Ascending aorta (tissue), 2 donors: ENCODE measurements at places on chromosomes 3 and 15. TPM values are rescaled to one million over a fixed set of nuclear protein-coding genes. Genes with fewer than 3 reads are reported as not detected.

WHAMM gene
- 18.8 TPM for total RNA-seq

TMC3 gene
- total RNA-seq = not detected

DNA sequence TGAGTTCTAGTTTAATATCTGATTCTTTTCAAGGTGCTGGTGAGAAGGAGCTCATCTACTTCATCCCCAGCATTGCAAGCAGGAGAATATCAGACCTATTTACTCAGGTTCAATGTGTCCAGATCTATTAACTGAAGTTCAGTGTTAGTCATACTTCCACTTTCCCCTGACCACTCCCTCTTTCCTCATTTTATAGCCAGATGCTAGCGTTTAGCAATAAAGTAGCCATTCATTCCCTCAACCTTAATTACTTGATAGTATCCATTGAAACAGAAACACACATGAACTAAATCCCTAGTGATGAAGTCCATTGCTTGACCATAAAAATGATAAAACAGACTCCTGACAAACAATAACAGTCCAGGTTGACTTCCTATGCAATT is 60.0 kb downstream of the RPL22L1 start:
- no peak overlapping the region for H3K4me3 ChIP-seq
- H3K4me1 ChIP-seq = no peaks in the 10 kb centered on the region
- H3K27me3 ChIP-seq = no peaks in the 10 kb centered on the region
- no peak for DNase-seq
- no peak overlapping the region for H3K27ac ChIP-seq

GRCh38 chr3:50238549-50239026 is 2.6 kb downstream of the GNAI2 start:
- H3K36me3 ChIP-seq = peaks cover 9% of the 10 kb centered on the region
- H3K27me3 ChIP-seq = no peaks in the 10 kb centered on the region
- peak overlapping the region; percentile 92 for H3K27ac ChIP-seq
- peaks cover 36% of the 10 kb centered on the region for H3K4me1 ChIP-seq

DNA sequence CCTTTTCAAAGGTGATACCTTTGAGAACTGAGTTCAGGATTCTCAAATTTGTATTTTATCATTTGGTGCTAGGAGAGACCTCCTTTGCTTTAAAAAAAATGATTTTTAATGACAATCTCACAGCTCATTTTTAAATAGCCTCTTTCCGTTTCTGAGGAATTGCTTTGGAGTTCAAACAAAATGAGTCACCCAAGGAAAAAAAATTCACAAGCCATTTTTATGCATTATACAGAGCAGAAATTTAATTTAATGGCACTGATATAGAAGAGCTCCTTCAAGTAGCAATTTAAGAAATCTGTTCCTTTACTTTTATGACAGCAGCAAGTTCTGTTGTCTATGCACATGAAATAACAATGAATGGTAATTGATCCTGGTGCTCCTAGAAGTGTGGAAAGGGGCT is 337.9 kb upstream of the KCNMB2 start:
- peaks cover 6% of the 10 kb centered on the region for H3K4me1 ChIP-seq
- no peak overlapping the region for H3K4me3 ChIP-seq
- no peak for DNase-seq
- no peak overlapping the region for H3K27ac ChIP-seq
- no peaks in the 10 kb centered on the region for H3K27me3 ChIP-seq

DNA sequence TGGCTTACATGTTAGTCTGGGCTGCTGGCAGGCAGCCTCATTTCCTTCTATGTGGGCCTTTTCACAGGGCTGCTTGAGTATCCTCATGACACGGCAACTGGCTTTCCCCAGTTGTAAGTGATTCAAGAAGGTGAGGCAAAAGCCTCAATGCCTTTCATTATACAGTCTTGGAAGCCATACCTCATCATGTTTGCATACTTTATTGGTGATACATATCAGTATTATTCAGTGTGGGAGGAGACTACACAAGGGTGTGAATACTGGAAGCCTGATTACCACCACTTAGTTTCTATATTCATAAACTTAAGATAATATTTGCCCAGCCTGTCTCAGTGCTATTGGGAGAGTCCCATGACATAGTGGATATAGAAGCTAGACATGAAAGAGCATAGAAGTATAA is 346.8 kb downstream of the SOX2 start:
- no peak overlapping the region for H3K4me3 ChIP-seq
- H3K27ac ChIP-seq = no peak overlapping the region
- DNase-seq = no peak
- H3K4me1 ChIP-seq = no peaks in the 10 kb centered on the region

DNA sequence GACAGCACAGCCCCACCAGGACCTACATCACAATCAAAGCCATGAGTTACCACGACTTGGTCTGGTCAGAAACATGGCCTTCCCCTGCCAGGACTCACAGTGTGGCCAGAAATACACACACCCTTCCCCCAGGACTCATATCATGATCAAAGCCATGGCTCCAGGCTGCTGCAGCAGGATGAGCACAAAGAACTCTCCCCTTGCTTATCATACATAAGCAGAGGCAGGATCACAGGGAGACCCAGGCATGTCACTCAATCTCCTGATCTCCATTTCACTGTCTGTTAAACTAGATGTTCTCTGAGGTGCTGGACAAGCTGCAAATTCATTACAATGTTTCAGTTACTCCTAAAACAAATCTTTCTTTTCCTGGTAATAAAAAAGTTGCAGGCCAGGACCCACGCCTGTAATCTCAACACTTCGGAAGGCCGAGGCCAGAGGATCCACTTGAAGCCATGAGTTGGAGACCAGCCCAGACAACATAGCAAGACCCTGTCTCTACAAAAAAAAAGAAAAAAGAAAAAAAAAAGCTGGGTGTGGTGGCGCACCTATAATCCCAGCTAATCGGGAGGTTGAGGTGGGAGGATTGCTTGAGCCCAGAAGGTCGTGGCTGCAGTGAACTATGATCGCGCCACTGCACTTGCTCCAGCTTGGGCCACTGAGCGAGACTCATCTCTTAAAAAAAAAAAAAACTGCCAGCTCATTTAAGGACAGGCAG is 1.2 kb downstream of the PFKFB4 start:
- peaks cover 26% of the 10 kb centered on the region for H3K4me1 ChIP-seq
- H3K27me3 ChIP-seq = no peaks in the 10 kb centered on the region

DNA sequence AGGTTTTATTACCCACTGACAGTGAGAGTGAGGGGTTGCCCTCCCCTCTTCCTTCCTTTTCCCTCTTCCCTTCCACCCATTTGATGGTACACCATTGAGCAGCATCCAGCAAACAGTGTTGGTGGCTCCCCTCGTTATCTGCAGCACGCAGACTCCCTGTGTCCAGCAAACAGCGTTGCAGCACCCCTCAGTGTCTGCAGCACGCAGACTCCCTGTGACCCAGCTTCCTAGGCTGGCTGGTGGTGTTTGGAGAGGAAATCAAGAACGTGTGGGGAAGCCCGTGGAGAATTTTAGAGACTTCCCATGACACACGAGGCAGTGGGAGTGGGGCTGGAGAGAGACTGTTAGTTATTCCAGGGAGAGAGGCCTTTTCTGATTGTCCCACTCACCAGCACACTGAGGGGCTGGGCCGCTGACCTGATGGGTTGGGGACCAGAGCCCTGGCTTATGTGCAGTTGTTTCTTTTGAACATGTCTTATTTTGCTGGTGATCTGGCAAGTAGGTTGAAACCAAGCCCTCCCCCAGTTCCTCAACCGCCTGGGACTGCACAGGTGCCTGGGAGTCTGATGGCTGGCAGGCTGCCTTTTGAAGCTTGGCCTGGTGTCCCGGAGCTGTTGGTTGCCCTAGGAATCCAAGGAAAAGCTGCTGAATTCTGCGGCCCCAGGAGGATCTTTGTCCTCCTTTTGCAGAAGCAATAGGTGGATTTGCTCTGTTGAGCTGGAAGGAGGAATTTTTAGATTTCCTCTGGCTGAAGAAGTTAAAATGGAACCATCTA is 19.0 kb downstream of the APBA2 start:
- H3K4me1 ChIP-seq = no peaks in the 10 kb centered on the region
- H3K4me3 ChIP-seq = no peak overlapping the region
- DNase-seq = peak; percentile 46
- no peaks in the 10 kb centered on the region for H3K36me3 ChIP-seq
- H3K27me3 ChIP-seq = no peaks in the 10 kb centered on the region

- H3K4me1 ChIP-seq = peaks cover 5% of the 10 kb centered on the region
- peak overlapping the region; percentile 42 for H3K27ac ChIP-seq
- H3K36me3 ChIP-seq = no peaks in the 10 kb centered on the region
- DNase-seq = no peak
These were observed 307.7 kb downstream of the RPLP1 start for GRCh38 chr15:69760258-69760845.

CNTN3 gene
- total RNA-seq = 0.11 TPM

DNA sequence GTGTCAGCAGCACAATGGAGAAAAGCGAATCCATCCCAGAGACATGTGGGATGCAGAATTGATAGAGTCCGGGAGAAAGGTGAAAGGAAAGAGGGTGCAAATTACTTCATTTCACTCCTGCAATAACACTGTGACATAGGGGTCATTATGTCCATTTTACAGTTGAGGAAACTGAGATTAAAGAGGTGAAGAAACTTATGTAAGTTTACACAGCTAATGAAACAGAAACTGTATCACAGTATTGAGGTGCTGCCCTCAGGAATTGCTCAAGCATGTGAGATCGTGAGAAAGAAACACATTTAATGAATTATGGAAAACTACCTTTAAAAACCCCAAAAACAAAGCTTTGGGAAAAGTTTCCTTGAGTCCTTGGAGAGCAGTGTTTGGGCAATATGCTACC is 103.6 kb upstream of the PFN2 start:
- no peak overlapping the region for H3K27ac ChIP-seq
- no peak overlapping the region for H3K4me3 ChIP-seq
- no peaks in the 10 kb centered on the region for H3K36me3 ChIP-seq
- no peaks in the 10 kb centered on the region for H3K4me1 ChIP-seq

DNA sequence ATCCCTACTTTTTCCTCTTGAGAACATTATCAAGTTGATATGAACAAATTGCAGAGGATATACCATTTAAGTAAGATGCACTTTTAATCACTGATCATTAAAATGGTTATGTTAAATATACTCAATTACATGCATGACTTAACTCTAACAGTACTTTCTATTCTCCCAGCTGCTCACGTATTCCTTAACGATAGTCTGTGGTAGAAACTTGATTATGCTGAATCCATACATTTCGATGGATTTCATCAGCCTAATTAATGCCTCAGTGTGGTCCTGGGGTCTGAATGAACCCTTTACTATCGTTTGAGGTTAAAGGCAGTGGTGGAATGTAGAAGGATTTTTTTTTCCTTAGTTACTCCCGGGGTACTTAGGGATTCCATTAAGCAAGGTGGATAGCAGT is 18.6 kb downstream of the SOX2 start:
- H3K27me3 ChIP-seq = peaks cover 23% of the 10 kb centered on the region
- H3K4me3 ChIP-seq = no peak overlapping the region
- peaks cover 3% of the 10 kb centered on the region for H3K4me1 ChIP-seq
- H3K36me3 ChIP-seq = no peaks in the 10 kb centered on the region
- no peak for DNase-seq

MOBP gene
- total RNA-seq = not detected

UROC1 gene
- not detected for total RNA-seq

- no peaks in the 10 kb centered on the region for H3K4me1 ChIP-seq
- H3K4me3 ChIP-seq = no peak overlapping the region
- no peaks in the 10 kb centered on the region for H3K27me3 ChIP-seq
- peaks cover 3% of the 10 kb centered on the region for H3K36me3 ChIP-seq
- no peak overlapping the region for H3K27ac ChIP-seq
These were observed 123.1 kb downstream of the DMXL2 start for GRCh38 chr15:51499379-51499976.

DNA sequence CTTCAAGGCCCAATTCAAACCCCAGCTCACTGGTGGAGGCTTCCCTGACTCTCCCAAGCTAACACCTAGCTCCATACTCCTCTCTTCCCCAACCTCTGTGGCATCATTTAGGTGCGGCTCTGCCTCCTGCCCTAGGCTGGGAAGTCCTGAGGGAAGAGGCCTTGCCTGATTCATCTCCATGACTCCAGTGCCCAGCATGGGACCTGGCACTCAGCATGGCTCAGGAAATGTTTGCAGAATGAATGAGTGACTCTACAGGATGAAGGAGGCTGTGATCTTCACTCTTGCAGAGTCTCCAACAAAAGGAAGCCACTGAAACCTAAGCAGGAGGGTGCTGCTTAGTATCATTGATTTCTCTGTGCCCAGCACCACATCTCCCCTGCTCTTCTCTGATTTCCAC is 34.5 kb upstream of the INSYN1 start:
- H3K4me1 ChIP-seq = no peaks in the 10 kb centered on the region
- no peak overlapping the region for H3K4me3 ChIP-seq
- no peak overlapping the region for H3K27ac ChIP-seq
- H3K27me3 ChIP-seq = no peaks in the 10 kb centered on the region
- no peak for DNase-seq

GRCh38 chr3:15341030-15341726 is 8.8 kb upstream of the SH3BP5 start:
- H3K27ac ChIP-seq = no peak overlapping the region
- H3K4me1 ChIP-seq = no peaks in the 10 kb centered on the region
- H3K27me3 ChIP-seq = no peaks in the 10 kb centered on the region
- DNase-seq = no peak
- no peaks in the 10 kb centered on the region for H3K36me3 ChIP-seq

DNA sequence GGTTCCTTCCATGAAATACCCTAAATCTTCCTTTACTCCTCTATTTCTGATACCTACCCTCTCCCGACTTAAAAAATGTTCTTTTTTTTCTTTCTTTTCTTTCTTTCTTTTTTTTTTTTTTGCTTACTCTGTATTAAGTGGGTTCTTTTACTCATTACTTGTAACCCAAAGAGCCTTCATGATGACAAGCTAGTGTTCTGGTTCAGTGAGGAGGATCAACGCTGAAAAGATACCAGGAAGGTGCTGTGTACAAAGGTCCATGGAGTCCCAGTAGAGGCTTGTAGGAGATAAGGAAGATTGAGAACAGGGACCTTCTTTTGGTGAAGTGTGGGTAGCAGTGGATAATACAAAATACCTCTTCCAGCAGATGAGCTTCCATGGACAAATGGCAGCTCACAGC is 63.8 kb upstream of the SLC2A2 start:
- no peak overlapping the region for H3K27ac ChIP-seq
- no peaks in the 10 kb centered on the region for H3K36me3 ChIP-seq
- H3K4me1 ChIP-seq = no peaks in the 10 kb centered on the region

GRCh38 chr3:71991046-71991445 is 206.1 kb upstream of the PROK2 start:
- H3K27ac ChIP-seq = no peak overlapping the region
- no peaks in the 10 kb centered on the region for H3K4me1 ChIP-seq

DNA sequence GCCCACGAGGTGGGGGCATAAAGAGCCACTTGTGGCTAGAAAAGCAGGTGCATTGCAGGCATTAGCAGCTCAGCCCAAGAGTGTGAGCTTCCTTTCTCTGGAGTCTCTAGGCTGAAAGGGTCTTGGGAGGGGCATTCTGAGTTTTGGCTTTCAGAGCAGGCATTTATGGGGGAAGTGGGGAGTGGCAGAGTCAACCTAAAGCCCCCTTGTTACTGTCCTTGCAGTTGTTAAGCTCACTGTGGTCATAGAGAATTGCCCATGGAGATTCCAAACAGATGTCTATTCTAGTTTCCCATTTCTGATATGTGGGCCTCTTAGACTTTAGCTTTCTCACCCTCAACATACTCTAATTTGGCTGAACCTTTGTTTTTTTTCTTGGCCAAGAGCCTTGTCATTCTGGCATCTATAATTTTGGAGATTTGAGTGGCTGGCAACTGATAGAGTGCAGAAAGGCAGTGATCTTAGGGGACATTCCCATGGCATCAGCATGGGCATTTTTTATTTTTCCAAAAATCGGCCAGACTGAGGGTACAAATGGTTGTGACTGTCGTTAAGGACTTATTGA is 217.9 kb downstream of the THSD4 start:
- H3K4me3 ChIP-seq = no peak overlapping the region
- peaks cover 5% of the 10 kb centered on the region for H3K4me1 ChIP-seq
- H3K27ac ChIP-seq = peak overlapping the region; percentile 91
- no peaks in the 10 kb centered on the region for H3K36me3 ChIP-seq
- no peak for DNase-seq
- no peaks in the 10 kb centered on the region for H3K27me3 ChIP-seq
